NCI-H187 treated with DMSO at 0.1 percent for 48 hours (cell line): ENCODE measurements at places on chromosomes 3 and 15.

DNA sequence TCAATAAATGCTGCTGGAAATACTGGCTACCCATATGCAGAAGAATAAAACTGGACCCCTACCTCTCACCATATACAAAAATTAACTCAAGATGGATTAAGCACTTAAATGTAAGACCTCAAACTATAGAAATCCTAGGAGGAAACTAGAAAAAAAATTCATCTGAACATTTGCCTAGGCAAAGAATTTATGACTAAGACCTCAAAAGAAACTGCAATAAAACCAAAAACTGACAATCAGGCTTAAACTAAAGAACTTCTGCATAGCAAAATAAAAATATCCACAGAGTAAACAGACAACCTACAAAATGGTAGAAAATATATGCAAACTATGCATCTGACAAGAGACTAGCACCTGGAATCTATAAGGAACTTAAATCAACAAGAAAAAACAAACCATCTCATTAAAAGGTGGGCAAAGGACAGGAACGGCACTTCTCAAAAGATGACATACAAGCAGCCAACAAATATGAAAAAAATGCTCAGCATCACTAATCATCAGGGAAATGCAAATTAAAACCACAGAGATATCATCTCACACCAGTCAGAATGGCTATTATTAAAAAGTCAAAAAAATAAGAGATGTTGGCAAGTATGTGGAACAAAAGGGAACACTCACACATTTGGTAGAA is 47.0 kb downstream of the MYO9A start:
- DNase-seq, result no peak

- DNase-seq, result no peak
Measured at GRCh38 chr3:10992017-10992942, at the start of gene SLC6A1. SLC6A1 (plus strand) TSS chr3:10992748; CDS start chr3:11017212, 24,464 bp downstream.

GRCh38 chr3:144923046-144923775 is 951.6 kb downstream of the DIPK2A start:
- no peak for DNase-seq

GRCh38 chr15:95304947-95305400 is 1025.5 kb upstream of the NR2F2 start:
- DNase-seq, result no peak

GRCh38 chr15:79035111-79035601 is 55.4 kb downstream of the RASGRF1 start:
- DNase-seq, result no peak

DNA sequence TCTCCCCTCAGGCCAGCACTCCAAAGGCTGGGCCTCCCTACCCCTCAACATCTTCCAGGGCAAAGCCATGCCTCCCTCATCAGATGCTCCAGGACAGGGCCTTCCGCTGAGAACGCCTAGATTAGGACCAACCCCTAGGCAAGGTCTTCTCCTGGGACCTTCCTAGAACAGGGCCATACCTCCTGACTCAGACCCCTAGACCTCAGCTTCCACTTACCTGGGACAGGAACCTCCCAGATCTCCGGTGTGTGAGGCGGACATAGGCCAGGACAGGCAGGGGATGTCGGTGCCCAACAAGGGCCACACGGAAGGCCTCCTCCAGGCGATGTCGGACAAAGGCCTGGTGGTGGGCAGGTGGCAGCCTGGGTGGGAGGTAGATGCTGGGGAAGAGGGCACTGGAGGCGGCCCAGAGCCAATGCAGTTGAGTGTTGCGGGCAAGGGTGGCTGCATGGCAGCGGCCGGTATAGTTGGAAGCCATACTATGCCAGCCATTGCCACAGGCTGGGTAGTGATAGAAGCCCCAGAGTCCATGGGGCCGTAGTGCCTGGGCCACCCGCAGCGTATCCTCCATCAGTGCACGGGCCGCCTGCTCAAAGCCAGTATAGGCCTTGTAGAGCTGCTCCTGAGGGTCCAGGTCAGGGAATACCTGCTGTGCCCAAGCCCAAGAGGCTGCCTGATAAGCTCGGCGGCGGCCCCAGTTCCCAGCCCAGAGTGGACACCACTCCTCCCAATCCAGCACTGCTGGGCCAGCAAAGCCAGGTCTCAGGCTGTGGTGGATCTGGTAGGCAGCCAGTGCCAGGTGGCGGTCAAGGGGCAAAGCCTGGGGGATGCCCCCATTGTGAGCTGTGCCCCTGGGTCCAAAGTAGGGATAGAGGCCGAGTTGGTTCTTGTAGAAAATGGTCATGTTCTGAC is 2.5 kb upstream of the IFRD2 start:
- DNase-seq, result no peak

DNA sequence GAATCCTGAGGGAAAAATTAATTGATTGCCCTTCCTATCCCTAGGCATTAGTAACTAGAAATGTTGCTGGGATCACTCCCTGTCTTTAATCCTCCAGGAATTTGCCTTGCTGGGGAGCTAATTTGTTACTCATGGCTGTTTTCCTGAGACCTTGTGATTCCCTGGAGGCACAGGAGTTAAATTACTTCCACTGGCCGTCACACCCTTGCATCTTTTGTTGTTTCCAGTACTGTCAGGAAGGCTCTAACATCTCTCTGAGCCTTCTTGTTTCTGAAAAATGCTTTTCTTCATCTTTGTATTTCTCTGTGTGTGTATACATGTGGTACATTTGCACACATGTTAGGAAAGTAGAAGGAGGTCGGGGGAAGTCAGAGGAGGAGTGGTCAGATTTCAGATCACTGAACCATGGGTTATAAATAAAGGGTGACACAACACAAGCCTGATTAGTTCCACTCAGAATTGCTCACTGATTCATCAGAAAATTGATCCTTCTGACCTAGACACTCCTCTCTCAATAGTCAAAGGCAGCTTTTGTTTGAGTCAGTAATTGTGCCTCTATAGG is 23.5 kb upstream of the LRRFIP2 start:
- DNase-seq, result no peak

DNA sequence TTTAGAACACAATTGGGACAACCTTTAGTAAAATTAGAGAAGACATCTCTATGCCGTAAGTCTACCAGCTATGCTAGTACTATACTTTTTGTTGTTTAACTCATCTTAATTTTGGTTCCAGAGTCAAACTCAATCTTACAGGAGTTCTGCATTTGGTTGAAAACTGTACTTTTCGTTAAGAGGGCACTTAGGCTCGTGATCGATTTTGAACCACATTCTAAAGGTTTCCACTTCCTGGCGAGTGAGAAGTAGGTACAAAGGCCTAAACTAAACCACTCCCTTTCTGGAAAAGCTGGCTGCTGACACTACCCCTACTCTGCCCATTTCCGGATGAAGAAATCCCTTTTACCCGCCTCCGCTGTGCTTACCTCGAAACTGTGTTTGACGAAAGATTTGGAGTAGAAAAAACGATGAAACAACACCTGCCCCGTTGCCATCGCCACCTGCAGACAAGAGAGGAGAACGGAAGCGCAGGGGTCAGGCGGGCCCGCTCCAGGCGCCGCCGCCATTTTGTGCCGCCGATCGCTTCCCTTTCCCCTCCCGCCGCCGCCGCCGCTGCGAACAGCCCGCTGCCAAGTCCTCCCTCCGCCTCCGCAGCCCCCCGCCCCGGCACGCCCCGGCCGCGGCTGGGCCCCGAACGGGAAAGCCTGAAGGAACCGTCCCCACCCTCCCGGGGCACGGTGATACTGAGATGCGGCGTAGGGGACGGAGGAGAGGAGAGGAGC is 748 bp downstream of the CCNL1 start:
- no peak for DNase-seq

DNA sequence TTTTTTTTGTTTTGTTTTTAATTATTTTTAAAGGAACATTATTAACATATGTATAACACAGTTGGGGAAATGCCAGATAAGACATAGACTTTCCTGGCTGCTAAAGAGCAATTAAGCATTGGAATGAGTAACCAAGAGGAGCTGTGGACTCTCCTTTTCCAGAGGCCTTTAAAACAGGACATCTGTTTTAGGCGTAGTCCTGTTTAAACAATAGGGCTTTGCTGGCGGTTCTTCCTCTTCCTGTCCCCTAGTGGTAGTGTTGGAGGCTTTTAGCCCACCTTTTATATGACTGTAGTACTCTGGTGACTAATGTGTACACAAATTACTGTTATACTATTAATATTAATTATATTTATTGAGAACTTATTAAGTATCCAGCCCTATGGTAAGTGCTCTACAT is 81.9 kb downstream of the PPARG start:
- DNase-seq, result no peak

DNA sequence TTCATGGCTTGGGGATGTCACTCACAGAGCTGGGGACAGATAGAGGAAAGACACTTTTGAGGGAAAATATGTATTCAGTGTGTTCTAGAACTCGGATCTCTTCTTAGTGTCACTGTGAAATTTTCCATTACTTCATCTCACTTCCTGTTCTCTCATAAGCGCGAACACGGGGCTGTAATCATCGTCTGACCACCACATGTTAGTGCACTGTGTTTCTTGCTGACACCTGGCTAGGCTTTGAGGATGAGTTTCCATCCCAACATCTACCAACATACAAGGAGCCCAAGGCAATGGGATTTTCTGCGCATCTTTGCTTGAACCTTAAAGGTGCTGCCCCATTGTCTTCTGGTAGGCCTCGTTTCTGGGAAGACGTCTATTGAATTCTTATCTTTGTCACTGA is 84.0 kb downstream of the LIPC start:
- DNase-seq, result no peak

DNA sequence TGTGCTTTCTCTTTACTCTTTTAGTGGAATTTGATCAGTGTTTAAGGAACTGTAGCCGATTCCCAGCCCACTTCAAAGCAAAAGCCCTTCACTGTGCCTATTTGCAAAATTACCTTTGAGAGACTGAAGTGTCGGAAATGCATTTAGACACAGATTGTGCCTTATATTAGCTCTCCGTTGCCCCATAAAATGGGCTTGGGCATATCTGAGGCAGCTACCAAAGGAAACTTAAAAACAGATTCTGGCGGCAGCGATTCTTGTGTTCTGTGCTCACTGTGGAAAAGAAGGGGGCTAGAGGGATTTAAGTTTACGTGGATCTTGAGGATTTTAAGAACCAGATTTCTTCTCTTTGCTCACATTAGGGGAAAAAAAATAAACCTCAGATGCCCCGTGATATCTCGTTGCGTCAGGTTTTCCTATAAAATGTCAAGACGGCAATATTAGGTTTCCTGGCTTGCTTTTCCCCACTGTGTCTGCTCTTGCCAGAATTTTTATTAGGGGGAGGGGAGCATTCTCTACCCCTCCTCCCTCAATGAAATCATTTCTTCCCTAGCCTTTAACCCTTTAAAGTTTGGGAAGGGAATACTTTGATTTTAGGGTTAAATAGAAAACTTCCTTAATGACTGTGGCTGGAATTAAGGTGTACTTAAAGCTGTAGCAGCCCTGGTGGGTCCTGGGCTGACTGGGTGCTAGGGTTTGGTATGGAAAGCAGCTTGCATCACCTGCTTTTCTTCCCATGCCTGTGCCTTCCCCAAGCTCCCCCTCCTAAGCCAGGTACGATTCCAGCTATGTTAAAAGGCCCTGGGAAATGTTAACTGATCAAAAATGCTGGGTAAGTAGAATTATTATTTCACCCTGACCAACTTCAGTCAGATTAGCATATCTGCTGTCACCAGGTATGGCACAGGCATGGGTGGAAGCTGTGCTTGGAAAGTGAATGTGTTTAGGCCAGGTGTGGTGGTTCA is 73.8 kb downstream of the SMAD3 start:
- DNase-seq, result no peak

- no peak for DNase-seq
Measured at GRCh38 chr3:187210545-187211327, 13.4 kb downstream of the RTP1 start.

DNA sequence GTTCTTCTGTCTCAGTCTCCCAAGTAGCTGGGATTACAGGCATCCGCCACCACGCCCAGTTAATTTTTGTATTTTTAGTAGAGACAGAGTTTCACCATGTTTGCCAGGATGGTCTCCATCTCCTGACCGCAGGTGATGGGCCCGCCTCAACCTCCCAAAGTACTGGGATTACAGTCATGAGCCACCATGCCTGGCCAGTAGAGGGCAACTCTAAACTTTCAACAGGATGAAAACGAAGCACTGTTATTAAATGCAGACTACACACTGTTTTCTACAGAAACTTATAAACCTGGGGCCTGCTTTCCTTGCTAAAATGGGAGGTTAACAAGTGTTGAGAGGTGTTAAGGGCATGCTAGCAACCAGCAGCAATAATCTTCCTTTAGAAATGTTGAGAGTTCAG is 7.6 kb downstream of the ARPC4 start:
- no peak for DNase-seq

DNA sequence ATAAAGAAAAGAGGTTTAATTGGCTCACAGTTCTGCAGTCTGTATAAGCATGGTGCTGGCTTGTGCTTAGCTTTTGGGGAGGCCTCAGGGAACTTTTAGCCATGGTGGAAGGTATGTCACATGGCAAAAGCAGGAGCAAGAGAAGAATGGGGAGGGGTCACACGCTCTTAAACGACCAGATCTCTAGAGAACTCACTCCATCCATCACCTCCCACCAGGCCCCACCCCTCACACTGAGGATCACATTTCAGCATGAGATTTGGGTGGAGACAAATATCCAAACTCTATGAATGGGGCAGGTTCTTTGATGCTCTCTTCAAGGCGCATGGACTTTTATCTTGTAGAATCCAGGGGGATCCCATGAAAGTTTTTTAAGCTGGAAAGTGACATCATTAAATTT is 75.7 kb downstream of the ITPR1 start:
- DNase-seq, result no peak

- no peak for DNase-seq
Measured at GRCh38 chr3:128226795-128227395, 73.6 kb downstream of the EEFSEC start.

- no peak for DNase-seq
Measured at GRCh38 chr3:58608648-58609047, 31.5 kb upstream of the FAM107A start.

DNA sequence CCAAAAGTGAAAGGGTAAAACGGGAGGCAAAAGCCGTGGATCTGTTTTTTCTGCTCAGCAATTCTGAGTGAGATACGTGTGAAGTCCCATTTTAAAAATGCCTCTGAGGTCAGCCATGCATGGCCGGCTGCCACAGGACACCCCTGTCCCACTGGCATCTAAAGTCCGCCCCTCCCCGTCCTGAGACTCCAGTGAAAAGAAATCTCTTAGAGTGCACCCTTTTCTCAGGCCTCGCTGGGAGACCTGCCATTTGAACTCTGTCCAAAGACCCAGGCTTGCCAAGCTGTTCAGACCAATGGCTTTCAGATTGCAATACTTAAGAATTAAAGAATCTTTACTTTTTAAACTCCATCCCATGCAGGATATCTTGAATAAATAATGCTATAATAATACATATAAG is 61.0 kb upstream of the SLC24A5 start:
- no peak for DNase-seq

GRCh38 chr3:51897391-51897790 is 5.8 kb downstream of the IQCF1 start:
- no peak for DNase-seq

- no peak for DNase-seq
Measured at GRCh38 chr15:70198441-70199123, 100.9 kb upstream of the TLE3 start.

- no peak for DNase-seq
Measured at GRCh38 chr3:76438971-76439370, 600.9 kb upstream of the ROBO2 start.

GRCh38 chr3:118088696-118089095 is 946.0 kb downstream of the IGSF11 start:
- DNase-seq, result no peak

- DNase-seq, result no peak
Measured at GRCh38 chr15:67608638-67608959, 66.1 kb downstream of the MAP2K5 start.

- DNase-seq, result no peak
Measured at GRCh38 chr15:90307661-90308060, 42.2 kb downstream of the NGRN start.

GRCh38 chr3:70919661-70920060 is 607.2 kb upstream of the MDFIC2 start:
- DNase-seq, result no peak

- DNase-seq, result no peak
Measured at GRCh38 chr3:120487191-120487650, 36.4 kb upstream of the FSTL1 start.
